A549 treated with GW870086 at 1 μM for 4 hours (cell line): ENCODE measurements at places on chromosomes 16 and 17. TPM values are rescaled to one million over a fixed set of nuclear protein-coding genes. Genes with fewer than 3 reads are reported as not detected.

SP6 gene
- 3.4 to 4.4 TPM (median 4.1 TPM) in 5 replicates for total RNA-seq

ZNF594 gene
- total RNA-seq: 0.99 to 1.7 TPM (median 1.5 TPM) in 5 replicates

ANKS4B gene
- 0.03 to 0.09 TPM (median 0.07 TPM) in 4 of 5 replicates, not detected in the other for total RNA-seq

HAS3 gene
- 42.9 to 52.7 TPM (median 46.3 TPM) in 5 replicates for total RNA-seq

ARL4D gene
- total RNA-seq: 25.3 to 36.6 TPM (median 30.2 TPM) in 5 replicates

MPO gene
- not detected in 5 replicates for total RNA-seq

MYL11 gene
- 0.51 TPM in 1 of 5 replicates, not detected in the others for total RNA-seq

HNF1B gene
- 19.9 to 25.3 TPM (median 23.7 TPM) in 5 replicates for total RNA-seq

SHISA9 gene
- total RNA-seq: 0.03 to 0.13 TPM in 2 of 5 replicates, not detected in the others

SCGB1C2 gene
- not detected in 5 replicates for total RNA-seq

CBFA2T3 gene
- total RNA-seq: 0.27 to 0.81 TPM (median 0.43 TPM) in 5 replicates

IGF2BP1 gene
- 48.1 to 93.6 TPM (median 82.4 TPM) in 5 replicates for total RNA-seq

BCKDK gene
- total RNA-seq: 39.1 to 56.9 TPM (median 51.7 TPM) in 5 replicates

PDIA2 gene
- total RNA-seq: 0.18 to 0.51 TPM (median 0.44 TPM) in 5 replicates

DNAI2 gene
- not detected in 5 replicates for total RNA-seq

ITPRIPL2 gene
- 12.0 to 18.8 TPM (median 17.5 TPM) in 5 replicates for total RNA-seq

ATP2C2 gene
- total RNA-seq: 0.09 to 0.27 TPM (median 0.22 TPM) in 5 replicates

ZG16 gene
- total RNA-seq: not detected in 5 replicates

ETV4 gene
- 50.0 to 61.0 TPM (median 58.0 TPM) in 5 replicates for total RNA-seq

TBC1D3K gene
- not detected in 5 replicates for total RNA-seq

PLXDC1 gene
- 0.05 to 0.43 TPM (median 0.10 TPM) in 5 replicates for total RNA-seq

HS3ST2 gene
- total RNA-seq: not detected in 5 replicates

ASGR1 gene
- 0.78 to 1.4 TPM (median 0.87 TPM) in 5 replicates for total RNA-seq

KRT20 gene
- 0.10 to 0.53 TPM (median 0.27 TPM) in 5 replicates for total RNA-seq

KRTAP2-1 gene
- total RNA-seq: not detected in 5 replicates

SMARCE1 gene
- total RNA-seq: 100 to 115 TPM (median 110 TPM) in 5 replicates

MT4 gene
- not detected in 5 replicates for total RNA-seq

SULT1A4 gene
- total RNA-seq: 27.0 to 41.4 TPM (median 31.2 TPM) in 5 replicates

SPNS2 gene
- total RNA-seq: 10.8 to 21.8 TPM (median 16.4 TPM) in 5 replicates

ZP2 gene
- total RNA-seq: not detected in 5 replicates

CHRNE gene
- total RNA-seq: 0.07 to 0.17 TPM in 2 of 5 replicates, not detected in the others

CLEC3A gene
- total RNA-seq: not detected in 5 replicates

GPT2 gene
- 8.2 to 12.7 TPM (median 11.4 TPM) in 5 replicates for total RNA-seq

CIAO3 gene
- total RNA-seq: 20.2 to 27.9 TPM (median 25.3 TPM) in 5 replicates

EME1 gene
- total RNA-seq: 12.7 to 15.9 TPM (median 14.4 TPM) in 5 replicates

FGF11 gene
- total RNA-seq: 0.43 to 1.3 TPM (median 1.1 TPM) in 5 replicates

NOL11 gene
- total RNA-seq: 71.8 to 84.9 TPM (median 80.5 TPM) in 5 replicates

ANKRD40CL gene
- total RNA-seq: not detected in 5 replicates

SRL gene
- 0.07 TPM in 2 of 5 replicates, not detected in the others for total RNA-seq

CCDC78 gene
- 4.2 to 7.7 TPM (median 5.6 TPM) in 5 replicates for total RNA-seq

ALOX15B gene
- total RNA-seq: 0.05 to 0.07 TPM in 2 of 5 replicates, not detected in the others

HS3ST3A1 gene
- total RNA-seq: 0.24 to 0.82 TPM (median 0.44 TPM) in 5 replicates

SULT1A2 gene
- total RNA-seq: 0.15 to 0.18 TPM (median 0.16 TPM) in 3 of 5 replicates, not detected in the others

TMED6 gene
- total RNA-seq: not detected in 5 replicates

TEFM gene
- total RNA-seq: 19.1 to 30.5 TPM (median 21.3 TPM) in 5 replicates

ZSCAN10 gene
- total RNA-seq: 0.33 TPM in 1 of 5 replicates, not detected in the others

MAZ gene
- total RNA-seq: 131 to 168 TPM (median 160 TPM) in 5 replicates

GGT6 gene
- not detected in 5 replicates for total RNA-seq

SLC39A11 gene
- 15.2 to 17.6 TPM (median 15.5 TPM) in 5 replicates for total RNA-seq

IL17C gene
- total RNA-seq: not detected in 5 replicates

SYT17 gene
- 9.2 to 14.9 TPM (median 12.7 TPM) in 5 replicates for total RNA-seq

FBXL16 gene
- 5.4 to 11.7 TPM (median 7.4 TPM) in 5 replicates for total RNA-seq

GAS2L2 gene
- total RNA-seq: 0.07 to 0.12 TPM (median 0.09 TPM) in 3 of 5 replicates, not detected in the others

CARD14 gene
- 0.12 to 0.43 TPM (median 0.34 TPM) in 5 replicates for total RNA-seq

HSD17B1 gene
- 1.2 to 1.7 TPM (median 1.2 TPM) in 5 replicates for total RNA-seq

PRAC1 gene
- total RNA-seq: not detected in 5 replicates

KRT14 gene
- total RNA-seq: 0.07 to 0.13 TPM in 2 of 5 replicates, not detected in the others

ANKRD40 gene
- total RNA-seq: 50.4 to 53.3 TPM (median 50.9 TPM) in 5 replicates

CCL3 gene
- total RNA-seq: not detected in 5 replicates
